Tibial nerve (tissue), 4 donors: ENCODE measurements at places on chromosomes 1 and 21. TPM values are rescaled to one million over a fixed set of nuclear protein-coding genes. Genes with fewer than 3 reads are reported as not detected.

DNA sequence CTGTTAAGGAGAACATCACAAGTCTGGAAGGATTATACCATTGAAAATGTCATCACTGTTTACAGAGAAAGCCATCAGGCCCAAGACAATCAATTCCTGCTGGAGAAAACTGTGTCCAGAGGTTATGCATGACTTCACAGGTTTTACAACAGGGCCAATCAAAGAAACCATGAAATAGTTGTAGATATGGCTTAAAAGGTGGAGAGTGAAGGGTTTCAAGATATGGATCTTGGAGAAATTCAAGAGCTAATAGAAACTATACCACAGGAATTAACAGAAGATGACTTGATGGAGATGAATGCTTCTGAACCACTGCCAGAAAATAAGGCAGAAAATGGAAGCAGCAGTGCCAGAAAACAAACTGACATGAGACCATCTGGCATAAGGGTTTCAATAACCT is 30.2 kb downstream of the USP1 start:
- no peaks in the 10 kb centered on the region for H3K27me3 ChIP-seq
- H3K4me3 ChIP-seq, result no peak overlapping the region
- no peaks in the 10 kb centered on the region for H3K4me1 ChIP-seq
- peaks cover 4% of the 10 kb centered on the region for H3K36me3 ChIP-seq
- DNase-seq, result no peak

The GPR153 gene
- 10.8 TPM for total RNA-seq

The LCE1C gene
- total RNA-seq, result not detected

DNA sequence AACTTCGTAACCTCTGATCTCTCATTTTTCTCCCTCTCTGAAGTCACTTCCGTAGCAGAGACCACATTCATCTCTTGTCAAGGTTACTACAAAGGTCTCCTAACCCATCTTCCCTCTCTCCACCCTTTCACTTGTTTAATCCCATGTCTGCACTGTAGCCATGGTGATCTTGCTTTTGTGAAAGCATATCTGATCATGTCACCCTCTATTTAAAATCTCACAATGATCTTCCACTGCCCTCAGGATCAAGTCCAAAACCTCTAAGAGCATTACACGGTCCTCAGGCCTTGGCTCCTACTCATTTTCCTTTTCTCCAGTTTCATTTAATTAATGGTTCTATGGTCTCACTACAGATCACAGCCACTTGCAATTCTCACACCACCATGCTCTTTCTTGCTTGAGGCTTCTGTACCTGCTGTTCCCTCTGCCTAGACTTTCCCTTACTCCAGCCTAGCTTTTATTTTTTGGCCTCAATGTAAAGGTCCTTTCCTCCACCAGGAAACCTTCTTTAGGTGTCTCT is 12.1 kb downstream of the ARHGEF11 start:
- no peak overlapping the region for H3K27ac ChIP-seq
- H3K36me3 ChIP-seq, result no peaks in the 10 kb centered on the region
- no peaks in the 10 kb centered on the region for H3K4me1 ChIP-seq
- no peak overlapping the region for H3K4me3 ChIP-seq
